ENCODE measurements at places on chromosomes 3 and 15.
A peak's percentile ranks its signal among the peaks of the same experiment; 100 is the strongest.

- no peaks in the 10 kb centered on the region for H3K36me3 ChIP-seq
- H3K4me3 ChIP-seq: no peak overlapping the region
- H3K4me1 ChIP-seq: peaks cover 11% of the 10 kb centered on the region
- H3K27ac ChIP-seq: no peak overlapping the region
These were observed 44.6 kb downstream of the RASGRP1 start for GRCh38 chr15:38520035-38520434.

DNA sequence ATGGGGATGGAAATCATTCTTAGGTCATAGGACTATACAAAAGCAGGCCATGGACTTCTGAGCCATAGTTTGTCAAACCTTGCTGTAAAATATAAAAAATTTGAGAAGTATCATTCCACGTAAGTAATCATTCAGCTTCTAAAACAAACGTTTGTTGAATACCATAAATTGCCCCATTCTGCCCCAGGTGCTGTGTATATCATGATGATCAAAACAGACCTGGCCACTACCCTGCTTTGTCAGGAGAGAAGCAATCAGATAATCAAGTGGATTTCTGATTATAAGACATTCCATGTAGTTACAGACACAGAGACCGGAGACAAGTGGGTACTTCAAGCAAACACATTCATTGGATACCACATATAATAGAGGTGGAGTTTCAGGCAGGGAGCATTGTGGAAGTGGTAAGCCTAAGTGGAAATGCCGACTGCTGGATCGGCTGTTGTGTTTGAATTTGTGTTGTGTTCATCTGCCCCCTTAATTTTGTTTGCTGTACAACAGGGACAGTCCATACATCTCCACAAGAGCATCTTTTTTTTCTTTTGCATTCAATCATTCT lies 61.7 kb downstream of the TGFBR2 start:
- peaks cover 38% of the 10 kb centered on the region for H3K36me3 ChIP-seq
- no peaks in the 10 kb centered on the region for H3K27me3 ChIP-seq
- H3K4me3 ChIP-seq: no peak overlapping the region
- H3K4me1 ChIP-seq: peaks cover 12% of the 10 kb centered on the region
- H3K27ac ChIP-seq: no peak overlapping the region

DNA sequence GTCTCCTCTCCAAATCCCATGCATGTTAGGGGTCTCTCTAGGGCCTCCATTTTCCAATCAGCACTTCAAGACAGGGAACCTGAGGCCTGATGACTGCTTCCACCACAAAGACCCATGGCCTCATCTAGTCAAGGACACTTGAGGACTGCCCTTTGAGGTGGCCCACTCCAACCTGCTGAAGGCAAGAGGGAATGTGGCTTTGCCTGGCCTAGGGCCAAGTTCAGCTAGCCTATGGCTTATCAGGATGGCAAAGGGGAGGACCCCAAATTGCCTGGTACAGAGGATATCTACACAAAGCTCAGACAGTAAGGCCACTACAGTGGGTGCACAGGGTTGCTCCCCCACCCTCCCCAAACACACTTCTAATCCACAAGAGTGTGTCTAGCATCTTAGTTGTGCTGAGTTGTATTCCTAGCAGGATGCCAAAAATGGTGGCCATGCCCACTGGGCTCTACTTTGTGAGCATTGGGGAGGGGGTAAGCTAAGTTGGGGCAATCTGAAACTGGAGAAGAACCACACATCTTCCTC lies 10.0 kb upstream of the GRAMD2A start:
- H3K4me3 ChIP-seq: no peak overlapping the region
- H3K36me3 ChIP-seq: peaks cover 44% of the 10 kb centered on the region
- H3K27ac ChIP-seq: no peak overlapping the region
- no peaks in the 10 kb centered on the region for H3K27me3 ChIP-seq

GRCh38 chr15:57227166-57227565 lies 149.1 kb upstream of the CGNL1 start:
- no peak for DNase-seq
- H3K4me1 ChIP-seq: peaks cover 33% of the 10 kb centered on the region
- peaks cover 4% of the 10 kb centered on the region for H3K36me3 ChIP-seq
- H3K27ac ChIP-seq: peak overlapping the region; percentile 5

DNA sequence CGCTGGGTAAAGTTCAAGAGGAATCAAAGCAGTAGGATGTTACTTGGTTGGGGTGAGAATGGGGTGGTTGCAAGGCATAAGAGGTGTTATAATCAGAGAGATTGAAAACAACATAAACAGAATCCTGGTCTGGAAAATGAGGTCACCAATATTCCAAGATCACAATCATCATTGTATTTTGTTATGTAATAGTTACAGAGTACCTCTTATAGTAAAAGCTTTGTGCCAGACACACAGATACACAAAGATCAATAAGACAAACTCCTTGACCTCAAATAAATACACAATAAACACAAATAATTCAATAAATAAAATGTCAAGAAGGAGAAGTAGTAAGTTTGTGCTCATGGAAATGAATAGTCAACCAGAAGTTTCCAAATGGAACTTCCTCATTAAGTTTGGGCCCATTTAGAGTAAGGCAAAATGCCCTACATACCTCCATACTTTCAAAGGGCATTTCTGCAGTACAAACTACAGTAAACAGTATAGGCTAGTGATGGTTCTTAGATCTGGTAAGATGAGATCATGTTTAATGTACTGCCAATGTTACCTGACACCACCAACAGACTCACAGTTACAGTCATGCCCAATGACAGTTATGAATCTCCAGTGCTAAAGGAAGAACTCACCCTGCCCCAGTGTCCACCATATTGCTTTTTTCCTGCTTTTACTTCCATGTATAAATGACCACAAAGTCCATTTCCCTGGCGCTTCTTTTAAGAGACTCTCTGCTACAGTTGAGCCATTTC lies 93.4 kb downstream of the KCNMB2 start:
- no peak overlapping the region for H3K4me3 ChIP-seq
- DNase-seq: no peak
- H3K27ac ChIP-seq: no peak overlapping the region
- H3K27me3 ChIP-seq: no peaks in the 10 kb centered on the region
- H3K4me1 ChIP-seq: no peaks in the 10 kb centered on the region

DNA sequence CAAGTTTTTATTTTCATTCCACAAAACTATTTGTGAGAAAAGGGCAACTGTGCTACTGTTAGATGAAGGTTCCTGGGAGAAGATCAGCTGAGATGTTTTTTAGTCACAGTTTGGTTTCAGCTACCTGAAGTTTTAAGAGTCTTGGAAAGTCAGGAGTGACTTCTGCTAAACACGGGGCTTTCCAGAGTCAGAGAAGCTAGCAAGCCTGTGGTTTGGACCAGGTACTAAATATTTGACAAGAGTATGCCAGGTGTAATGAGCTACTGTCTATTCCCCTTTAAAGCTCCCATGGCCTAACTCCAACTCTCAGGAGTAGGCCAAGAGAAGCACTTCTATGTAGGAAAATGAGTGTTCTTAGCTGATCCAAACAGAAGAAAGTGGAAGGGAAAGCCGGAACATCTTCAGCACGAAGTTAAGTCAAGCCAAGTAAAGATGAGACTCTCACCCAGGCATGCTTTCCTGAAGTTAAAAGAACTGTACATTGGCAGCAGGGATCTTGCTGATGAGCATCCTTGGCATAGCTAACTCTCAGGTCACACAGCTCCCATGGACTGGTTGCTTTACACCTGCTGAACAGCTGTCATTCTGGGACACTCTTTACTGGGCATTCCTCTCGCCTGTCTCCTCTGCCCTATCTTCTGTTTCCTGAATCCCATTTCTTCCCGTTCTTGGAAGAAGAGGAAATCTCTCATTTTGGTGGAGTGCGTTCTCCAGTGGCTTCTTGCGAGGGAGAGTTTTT lies 22.5 kb downstream of the TM4SF18 start:
- no peak overlapping the region for H3K27ac ChIP-seq
- no peaks in the 10 kb centered on the region for H3K36me3 ChIP-seq
- no peak overlapping the region for H3K4me3 ChIP-seq
- peaks cover 7% of the 10 kb centered on the region for H3K4me1 ChIP-seq

- H3K27ac ChIP-seq: no peak overlapping the region
- no peak for DNase-seq
- H3K4me3 ChIP-seq: no peak overlapping the region
- no peaks in the 10 kb centered on the region for H3K4me1 ChIP-seq
- H3K36me3 ChIP-seq: no peaks in the 10 kb centered on the region
These were observed 239.3 kb downstream of the IL5RA start for GRCh38 chr3:2870724-2871333.

GRCh38 chr3:148075771-148076716 lies 621.7 kb upstream of the AGTR1 start:
- no peak overlapping the region for H3K4me3 ChIP-seq
- no peaks in the 10 kb centered on the region for H3K36me3 ChIP-seq
- H3K27me3 ChIP-seq: no peaks in the 10 kb centered on the region
- no peak overlapping the region for H3K27ac ChIP-seq

- H3K36me3 ChIP-seq: no peaks in the 10 kb centered on the region
- peaks cover 10% of the 10 kb centered on the region for H3K4me1 ChIP-seq
- no peak overlapping the region for H3K27ac ChIP-seq
- H3K4me3 ChIP-seq: no peak overlapping the region
- DNase-seq: peak; percentile 48
These were observed 53.6 kb upstream of the SNRPA1 start for GRCh38 chr15:101348643-101349042.

- H3K27me3 ChIP-seq: peaks cover 5% of the 10 kb centered on the region
- H3K27ac ChIP-seq: no peak overlapping the region
- no peaks in the 10 kb centered on the region for H3K36me3 ChIP-seq
- DNase-seq: no peak
- peaks cover 30% of the 10 kb centered on the region for H3K4me1 ChIP-seq
- no peak overlapping the region for H3K4me3 ChIP-seq
These were observed 385.6 kb downstream of the SHQ1 start for GRCh38 chr3:72462595-72463011.

- no peak for DNase-seq
- no peaks in the 10 kb centered on the region for H3K27me3 ChIP-seq
- H3K4me1 ChIP-seq: no peaks in the 10 kb centered on the region
- no peak overlapping the region for H3K27ac ChIP-seq
- no peak overlapping the region for H3K4me3 ChIP-seq
These were observed 156.1 kb downstream of the VPS8 start for GRCh38 chr3:184968115-184968514.
